ENCODE measurements at places on chromosomes 1 and 21.

DNA sequence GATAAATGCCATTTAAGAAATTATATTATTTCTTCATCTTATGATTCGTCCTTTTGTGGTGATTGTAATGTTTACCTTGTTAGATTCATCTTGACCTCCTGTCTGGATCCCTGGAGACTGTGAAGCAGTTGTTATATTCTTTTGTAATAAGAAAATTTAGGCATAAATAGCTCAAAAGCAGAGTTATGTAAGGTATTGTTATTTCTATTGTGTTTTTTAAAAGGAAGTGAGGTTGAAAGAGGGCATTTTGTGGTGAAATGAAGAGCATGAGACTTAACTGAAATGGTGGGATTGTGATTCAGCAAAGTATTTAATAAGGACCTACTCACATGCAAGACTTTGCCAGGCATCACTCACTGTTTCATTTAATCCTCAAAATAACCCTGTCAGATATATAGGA, 104.0 kb downstream of the PDE4B start:
- DNase-seq = no peak

- DNase-seq = no peak
Measured at GRCh38 chr1:229710746-229711145, 84.7 kb downstream of the URB2 start.

DNA sequence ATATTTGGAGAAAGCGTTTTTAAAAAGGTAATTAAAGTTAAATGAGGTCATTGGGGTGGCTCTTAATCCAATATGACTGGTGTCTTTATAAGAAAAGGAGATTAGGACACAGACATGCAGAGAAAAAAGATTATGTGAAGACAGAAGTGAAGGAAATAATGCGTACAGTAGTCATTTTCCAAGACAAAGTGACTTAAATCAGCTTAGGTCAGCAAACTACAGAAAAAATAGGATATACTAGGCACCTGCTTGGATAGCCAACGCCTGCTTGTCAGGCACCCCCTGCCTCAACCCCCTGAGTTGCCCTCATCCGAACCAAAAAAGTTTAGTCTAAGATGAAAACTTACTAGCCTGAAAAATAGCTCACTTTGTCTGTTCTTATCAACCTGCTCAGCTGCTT, 58.2 kb upstream of the SPAG17 start:
- no peak for DNase-seq

DNA sequence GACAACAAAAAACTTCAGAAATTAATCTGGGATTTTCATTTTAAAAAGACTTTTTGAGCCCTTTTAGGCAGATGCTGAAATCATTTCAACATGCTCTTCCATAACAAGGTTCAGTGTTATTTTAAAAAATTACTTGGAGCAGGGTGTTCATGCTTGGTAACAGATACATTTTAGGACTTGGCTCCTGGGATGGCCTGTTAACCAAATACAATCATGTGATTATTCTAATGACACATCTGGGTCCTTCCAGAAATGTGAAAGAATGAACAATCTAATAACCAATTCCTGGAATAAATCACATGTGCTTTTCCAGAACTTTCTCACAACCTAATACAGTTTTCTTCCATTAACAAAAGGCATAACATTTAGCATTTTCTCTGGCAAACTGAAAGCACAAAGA, 379.8 kb upstream of the RUNX1 start:
- no peak for DNase-seq

- no peak for DNase-seq
Measured at GRCh38 chr1:1943834-1944570, 24.9 kb upstream of the TMEM52 start.

Measured in amygdala (tissue), 56 donors.